ENCODE measurements at places on chromosomes 4 and X. TPM values are rescaled to one million over a fixed set of nuclear protein-coding genes. Genes with fewer than 3 reads are reported as not detected.

VMA21 gene
- 26.0 TPM for total RNA-seq

- H3K4me1 ChIP-seq = peaks cover 3% of the 10 kb centered on the region
- no peak for DNase-seq
- no peak overlapping the region for H3K4me3 ChIP-seq
- H3K27me3 ChIP-seq = no peaks in the 10 kb centered on the region
Observed at GRCh38 chr4:184262901-184263300, 45.2 kb upstream of the ENPP6 start.

TRAM1L1 gene
- total RNA-seq = 0.82 TPM

DNA sequence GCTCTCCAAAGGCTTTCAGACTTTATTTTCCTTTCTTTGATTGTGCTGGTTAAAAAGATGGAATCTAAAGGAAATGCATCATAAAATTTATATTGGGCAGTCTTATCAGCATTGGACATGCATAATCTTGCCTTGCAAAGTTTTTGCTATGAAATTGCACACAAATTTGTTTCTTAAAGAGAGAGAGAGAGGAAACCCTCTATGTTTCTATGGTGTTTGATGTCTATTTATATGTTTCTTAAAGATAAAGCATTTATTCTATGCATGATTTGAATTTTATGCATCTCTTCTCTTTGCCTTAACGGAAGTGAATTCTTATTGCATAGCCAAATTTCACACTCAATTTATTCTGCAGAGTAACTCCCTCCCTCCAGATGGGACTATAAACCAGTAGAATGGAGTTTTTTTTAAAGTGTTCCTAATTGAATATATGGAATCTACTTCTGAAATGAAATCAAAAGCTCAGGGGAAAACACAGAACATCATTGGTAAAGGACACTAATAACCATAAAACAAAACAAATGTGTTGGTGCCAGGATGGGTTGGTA lies 83.5 kb upstream of the PPARGC1A start:
- H3K4me1 ChIP-seq = peaks cover 7% of the 10 kb centered on the region
- no peak overlapping the region for H3K27ac ChIP-seq
- no peak for DNase-seq
- no peaks in the 10 kb centered on the region for H3K27me3 ChIP-seq
- H3K36me3 ChIP-seq = no peaks in the 10 kb centered on the region

DNA sequence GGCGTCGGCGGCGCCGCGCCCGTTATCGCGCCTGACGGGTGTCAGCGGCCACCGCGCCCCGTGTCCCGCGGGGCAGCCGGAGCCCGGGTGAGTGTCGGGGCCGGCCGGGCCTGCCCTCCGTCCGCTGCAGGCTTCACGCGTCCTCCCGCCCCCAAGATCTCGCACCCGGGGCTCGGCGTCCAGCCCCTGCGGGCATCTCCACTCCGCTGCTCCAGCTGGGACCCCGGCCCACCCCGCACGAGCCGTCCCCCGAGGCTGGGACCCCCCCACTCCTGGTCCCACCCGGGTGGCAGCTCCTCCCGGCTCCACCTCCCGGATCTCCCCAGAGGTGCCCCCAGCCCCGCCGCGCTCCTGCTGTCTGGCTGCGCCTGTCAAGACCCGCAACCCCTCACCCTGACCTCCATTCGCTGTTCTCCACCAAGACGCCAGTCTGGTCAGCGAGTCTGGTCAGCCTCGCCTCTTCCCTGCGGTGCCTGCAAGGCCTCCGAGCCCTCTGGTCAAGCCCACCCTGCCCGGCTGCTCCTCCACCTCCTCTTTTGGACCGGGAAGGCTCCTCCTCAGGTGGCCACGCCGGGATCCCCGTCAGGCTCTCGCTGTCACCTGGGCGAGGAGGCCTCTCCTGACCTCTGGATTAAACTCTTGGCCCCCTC lies 66.0 kb upstream of the NKX1-1 start:
- DNase-seq = no peak
- H3K36me3 ChIP-seq = no peaks in the 10 kb centered on the region
- peaks cover 66% of the 10 kb centered on the region for H3K27me3 ChIP-seq
- no peak overlapping the region for H3K27ac ChIP-seq
- H3K4me1 ChIP-seq = peaks cover 8% of the 10 kb centered on the region

GRCh38 chr4:184807256-184807655 lies 18.5 kb downstream of the ACSL1 start:
- no peak for DNase-seq
- peaks cover 84% of the 10 kb centered on the region for H3K4me1 ChIP-seq
- H3K4me3 ChIP-seq = peak overlapping the region; percentile 35

SPANXD gene
- total RNA-seq = not detected

SMIM10 gene
- 4.9 TPM for total RNA-seq

- H3K36me3 ChIP-seq = no peaks in the 10 kb centered on the region
- H3K27me3 ChIP-seq = no peaks in the 10 kb centered on the region
- no peak overlapping the region for H3K27ac ChIP-seq
- H3K4me1 ChIP-seq = peaks cover 22% of the 10 kb centered on the region
- H3K4me3 ChIP-seq = no peak overlapping the region
Observed at GRCh38 chr4:14868426-14869395, 133.6 kb upstream of the CPEB2 start.

FTHL17 gene
- not detected for total RNA-seq

GLOD5 gene
- not detected for total RNA-seq

PLXNB3 gene
- 2.9 TPM for total RNA-seq

GRCh38 chr4:138030375-138030774 lies 211.8 kb downstream of the SLC7A11 start:
- no peaks in the 10 kb centered on the region for H3K4me1 ChIP-seq
- no peaks in the 10 kb centered on the region for H3K27me3 ChIP-seq
- H3K4me3 ChIP-seq = no peak overlapping the region
- no peak overlapping the region for H3K27ac ChIP-seq
- DNase-seq = no peak
- no peaks in the 10 kb centered on the region for H3K36me3 ChIP-seq

- no peaks in the 10 kb centered on the region for H3K27me3 ChIP-seq
- no peak overlapping the region for H3K27ac ChIP-seq
- no peaks in the 10 kb centered on the region for H3K4me1 ChIP-seq
- DNase-seq = peak; percentile 29
- H3K4me3 ChIP-seq = no peak overlapping the region
- H3K36me3 ChIP-seq = no peaks in the 10 kb centered on the region
Observed at GRCh38 chr4:106502106-106502699, 133.6 kb upstream of the GIMD1 start.

- peaks cover 40% of the 10 kb centered on the region for H3K4me1 ChIP-seq
- DNase-seq = no peak
- no peak overlapping the region for H3K27ac ChIP-seq
- no peak overlapping the region for H3K4me3 ChIP-seq
- H3K27me3 ChIP-seq = peaks cover 49% of the 10 kb centered on the region
Observed at GRCh38 chr4:54661686-54662085, 3.9 kb downstream of the KIT start.

GRCh38 chrX:65644621-65645289 lies 22.7 kb upstream of the MSN start:
- no peak overlapping the region for H3K4me3 ChIP-seq
- H3K36me3 ChIP-seq = no peaks in the 10 kb centered on the region
- peak; percentile 82 for DNase-seq
- peak overlapping the region; percentile 78 for H3K27ac ChIP-seq
- H3K27me3 ChIP-seq = no peaks in the 10 kb centered on the region
- peaks cover 32% of the 10 kb centered on the region for H3K4me1 ChIP-seq

DNA sequence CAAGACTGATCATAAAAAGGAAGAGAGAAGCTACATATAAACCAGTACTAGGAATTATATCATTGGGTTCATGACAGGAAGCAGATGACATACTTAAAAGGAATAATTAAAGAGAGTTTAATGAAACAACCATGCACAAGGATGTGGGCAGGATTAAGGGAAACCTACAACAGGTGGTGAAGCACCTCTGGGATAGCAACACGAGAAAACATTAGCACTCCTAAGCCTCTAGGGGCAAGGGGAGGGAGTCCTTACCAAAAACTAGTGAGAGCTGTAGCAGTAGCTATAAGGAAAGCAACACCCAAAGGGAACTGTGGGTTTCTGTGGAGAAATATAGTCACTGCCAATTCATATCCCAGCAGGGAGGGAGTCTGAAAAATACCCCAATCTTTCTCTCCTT lies 7.2 kb upstream of the THOC2 start:
- no peak overlapping the region for H3K27ac ChIP-seq
- no peaks in the 10 kb centered on the region for H3K27me3 ChIP-seq
- DNase-seq = no peak
- H3K4me3 ChIP-seq = no peak overlapping the region
- H3K36me3 ChIP-seq = no peaks in the 10 kb centered on the region
- no peaks in the 10 kb centered on the region for H3K4me1 ChIP-seq

FGD1 gene
- total RNA-seq = 8.6 TPM

- H3K4me1 ChIP-seq = no peaks in the 10 kb centered on the region
- no peak for DNase-seq
- no peaks in the 10 kb centered on the region for H3K36me3 ChIP-seq
- H3K27me3 ChIP-seq = no peaks in the 10 kb centered on the region
- no peak overlapping the region for H3K4me3 ChIP-seq
Observed at GRCh38 chrX:132406106-132406505, 82.7 kb downstream of the MBNL3 start.

- no peak for DNase-seq
- no peaks in the 10 kb centered on the region for H3K36me3 ChIP-seq
- no peaks in the 10 kb centered on the region for H3K4me1 ChIP-seq
- H3K4me3 ChIP-seq = no peak overlapping the region
- peak overlapping the region; percentile 46 for H3K27ac ChIP-seq
Observed at GRCh38 chrX:11193035-11193469, 81.9 kb downstream of the HCCS start.

DRP2 gene
- 0.14 TPM for total RNA-seq

- H3K27ac ChIP-seq = no peak overlapping the region
- no peak for DNase-seq
- no peaks in the 10 kb centered on the region for H3K36me3 ChIP-seq
- H3K4me1 ChIP-seq = no peaks in the 10 kb centered on the region
- no peak overlapping the region for H3K4me3 ChIP-seq
- H3K27me3 ChIP-seq = no peaks in the 10 kb centered on the region
Observed at GRCh38 chrX:103367502-103367901, 8.8 kb upstream of the BEX3 start.

NAP1L2 gene
- 8.4 TPM for total RNA-seq

STK32B gene
- total RNA-seq = 0.55 TPM

DNA sequence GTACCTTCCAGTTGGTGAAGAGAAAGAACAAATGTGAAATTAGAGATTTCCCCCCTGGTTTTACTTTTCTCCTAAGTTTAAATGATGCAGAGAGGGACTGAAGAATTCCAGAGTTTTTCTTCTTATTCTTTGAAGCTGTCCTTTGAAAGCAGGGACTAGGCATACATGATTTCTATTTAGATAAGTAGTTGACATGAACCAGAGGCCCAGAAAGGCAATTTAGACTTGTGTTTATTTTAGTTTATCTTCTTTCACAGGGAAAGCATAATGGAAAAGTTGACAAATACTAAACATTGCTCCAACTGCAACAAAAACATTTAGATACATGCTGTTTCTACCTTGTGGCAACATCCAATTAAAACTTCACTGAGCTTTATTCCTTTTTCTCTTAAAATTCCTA lies 32.0 kb downstream of the PTPN13 start:
- no peaks in the 10 kb centered on the region for H3K27me3 ChIP-seq
- H3K4me1 ChIP-seq = no peaks in the 10 kb centered on the region
- DNase-seq = no peak
- no peak overlapping the region for H3K4me3 ChIP-seq
- no peak overlapping the region for H3K27ac ChIP-seq

GRCh38 chr4:3710451-3711182 lies 55.6 kb upstream of the ADRA2C start:
- peak; percentile 13 for DNase-seq
- peaks cover 9% of the 10 kb centered on the region for H3K4me1 ChIP-seq
- H3K4me3 ChIP-seq = no peak overlapping the region
- peaks cover 73% of the 10 kb centered on the region for H3K27me3 ChIP-seq
- no peaks in the 10 kb centered on the region for H3K36me3 ChIP-seq

- DNase-seq = no peak
Observed at GRCh38 chrX:6374556-6374955, 145.9 kb upstream of the NLGN4X start.

- H3K4me3 ChIP-seq = no peak overlapping the region
- H3K27ac ChIP-seq = no peak overlapping the region
- DNase-seq = peak; percentile 23
- H3K36me3 ChIP-seq = no peaks in the 10 kb centered on the region
- H3K27me3 ChIP-seq = peaks cover 30% of the 10 kb centered on the region
- H3K4me1 ChIP-seq = no peaks in the 10 kb centered on the region
Observed at GRCh38 chr4:5460106-5460801, 248.1 kb downstream of the EVC2 start.

DNA sequence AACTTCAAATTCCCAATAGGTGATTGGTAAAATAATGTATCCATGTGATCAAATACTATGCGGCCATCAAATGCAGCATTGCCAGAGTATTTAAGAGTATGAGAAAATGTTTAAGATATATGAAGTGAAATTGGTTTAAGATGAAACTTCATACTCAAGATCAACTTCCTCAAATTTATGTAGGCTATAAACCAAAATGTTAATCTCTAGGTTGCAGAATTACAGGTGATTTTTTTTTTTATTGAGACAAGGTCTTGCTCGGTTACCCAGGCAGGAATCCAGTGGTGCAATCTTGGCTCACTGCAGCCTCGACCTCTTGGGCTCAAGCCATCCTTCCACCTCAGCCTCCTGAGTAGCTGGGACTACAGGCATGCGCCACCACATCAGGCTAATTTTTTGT lies 25.3 kb downstream of the ACSL4 start:
- H3K27me3 ChIP-seq = no peaks in the 10 kb centered on the region
- H3K4me1 ChIP-seq = peaks cover 19% of the 10 kb centered on the region
- H3K27ac ChIP-seq = peak overlapping the region; percentile 24
- H3K36me3 ChIP-seq = no peaks in the 10 kb centered on the region
- DNase-seq = no peak

SHROOM4 gene
- total RNA-seq = 10.5 TPM

DNA sequence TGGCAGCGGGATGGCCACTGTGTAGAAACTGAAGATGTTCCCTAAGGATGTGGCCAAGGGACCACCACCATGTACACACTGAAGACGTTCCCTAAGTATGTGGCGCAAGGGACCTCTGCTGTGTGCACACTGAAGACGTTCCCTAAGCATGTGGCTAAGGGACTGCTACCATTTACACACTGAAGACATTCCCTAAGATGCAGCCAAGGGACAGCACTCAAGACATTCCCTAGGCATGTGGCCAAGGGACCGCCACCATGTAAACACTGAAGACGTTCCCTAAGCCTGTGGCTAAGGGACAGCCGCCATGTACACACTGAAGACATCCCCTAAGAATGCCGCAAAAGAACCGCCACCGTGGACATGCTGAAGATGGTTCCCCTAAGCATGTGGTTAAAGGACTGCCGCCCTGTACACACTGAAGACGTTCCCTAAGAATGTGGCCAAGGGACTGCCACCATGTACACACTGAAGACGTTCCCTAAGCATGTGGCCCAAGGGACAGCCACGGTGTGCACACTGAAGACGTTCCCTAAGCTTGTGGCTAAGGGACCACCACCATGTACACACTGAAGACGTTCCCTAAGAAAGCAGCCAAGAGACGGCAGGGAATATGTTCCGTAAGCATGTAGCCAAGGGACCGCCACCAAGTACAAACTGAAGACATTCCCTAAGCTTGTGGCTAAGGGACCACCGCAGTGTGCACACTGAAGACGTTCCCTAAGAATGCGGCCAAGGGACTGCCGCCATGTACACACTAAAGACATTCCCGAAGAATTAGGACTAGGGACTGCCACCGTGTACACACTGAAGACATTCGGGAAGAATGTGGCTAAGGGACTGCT lies 43.3 kb downstream of the DHRSX start:
- H3K27me3 ChIP-seq = no peaks in the 10 kb centered on the region
- peaks cover 13% of the 10 kb centered on the region for H3K4me1 ChIP-seq
- no peaks in the 10 kb centered on the region for H3K36me3 ChIP-seq
- no peak overlapping the region for H3K4me3 ChIP-seq
- no peak for DNase-seq
- no peak overlapping the region for H3K27ac ChIP-seq

TCEAL1 gene
- total RNA-seq = 22.9 TPM

GRCh38 chrX:39268207-39268606 lies 466.9 kb downstream of the MID1IP1 start:
- no peak for DNase-seq
- H3K4me1 ChIP-seq = no peaks in the 10 kb centered on the region
- no peak overlapping the region for H3K27ac ChIP-seq
- H3K4me3 ChIP-seq = no peak overlapping the region
- no peaks in the 10 kb centered on the region for H3K27me3 ChIP-seq

AFP gene
- total RNA-seq = not detected
